ENCODE measurements at places on chromosomes 13 and 19.

DNA sequence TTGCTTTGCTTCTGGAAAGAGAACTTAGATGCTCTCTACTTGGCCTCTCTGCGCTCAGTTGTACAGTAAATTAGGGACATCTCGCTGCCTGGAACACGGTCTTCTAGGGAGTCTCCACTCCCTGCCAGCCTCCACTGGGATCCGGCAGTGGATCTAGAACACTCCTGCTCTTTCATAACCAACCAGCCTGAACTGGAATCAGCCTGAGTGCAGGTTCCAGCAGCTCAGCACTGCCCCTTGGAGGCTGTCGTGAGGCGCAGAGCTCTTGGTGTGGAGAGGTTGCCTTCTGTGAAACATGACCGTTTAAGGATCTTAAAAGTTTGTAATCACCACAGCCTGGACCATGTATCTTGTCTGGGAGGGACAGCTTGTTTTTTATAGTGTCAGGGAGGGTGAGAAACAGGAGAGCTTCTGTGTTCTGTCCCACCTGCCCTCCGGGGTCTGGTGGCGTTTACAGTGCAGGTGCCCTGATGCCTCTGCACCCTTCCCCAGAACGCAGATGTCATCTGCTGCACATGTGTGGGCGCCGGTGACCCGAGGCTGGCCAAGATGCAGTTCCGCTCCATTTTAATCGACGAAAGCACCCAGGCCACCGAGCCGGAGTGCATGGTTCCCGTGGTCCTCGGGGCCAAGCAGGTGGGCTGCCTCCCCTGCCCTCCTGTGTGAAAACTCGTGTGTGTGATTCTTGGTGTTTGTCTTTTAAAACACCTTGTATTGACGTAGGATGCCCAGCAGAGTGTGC, 24.8 kb downstream of the UPF1 start:
- DNase-seq, result no peak

DNA sequence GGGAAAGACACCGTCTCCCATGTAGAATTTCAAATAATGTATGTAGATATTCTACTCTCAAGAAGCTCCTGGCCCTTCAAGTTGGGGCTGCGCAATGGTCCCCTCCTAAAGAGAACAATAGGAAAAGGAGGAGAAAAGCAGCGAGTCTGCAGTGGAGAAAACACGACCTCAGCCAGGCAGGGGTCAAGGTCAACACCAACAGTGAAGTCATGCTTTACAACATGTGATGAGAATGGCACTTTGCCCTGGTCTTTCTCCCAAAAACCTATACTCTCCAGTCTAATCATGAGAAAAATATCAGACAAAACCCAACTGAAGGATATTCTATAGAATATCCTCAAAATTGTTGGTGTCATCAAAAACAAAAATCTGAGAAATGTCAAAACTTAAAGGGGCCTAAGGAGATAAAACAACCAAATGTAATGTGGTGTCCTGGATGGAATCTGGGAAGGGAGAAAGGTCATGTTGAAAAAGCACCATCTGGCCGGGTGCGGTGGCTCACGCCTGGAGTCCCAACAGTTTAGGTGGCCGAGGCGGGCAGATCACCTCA, 101.0 kb downstream of the SPACA7 start:
- no peak for DNase-seq

DNA sequence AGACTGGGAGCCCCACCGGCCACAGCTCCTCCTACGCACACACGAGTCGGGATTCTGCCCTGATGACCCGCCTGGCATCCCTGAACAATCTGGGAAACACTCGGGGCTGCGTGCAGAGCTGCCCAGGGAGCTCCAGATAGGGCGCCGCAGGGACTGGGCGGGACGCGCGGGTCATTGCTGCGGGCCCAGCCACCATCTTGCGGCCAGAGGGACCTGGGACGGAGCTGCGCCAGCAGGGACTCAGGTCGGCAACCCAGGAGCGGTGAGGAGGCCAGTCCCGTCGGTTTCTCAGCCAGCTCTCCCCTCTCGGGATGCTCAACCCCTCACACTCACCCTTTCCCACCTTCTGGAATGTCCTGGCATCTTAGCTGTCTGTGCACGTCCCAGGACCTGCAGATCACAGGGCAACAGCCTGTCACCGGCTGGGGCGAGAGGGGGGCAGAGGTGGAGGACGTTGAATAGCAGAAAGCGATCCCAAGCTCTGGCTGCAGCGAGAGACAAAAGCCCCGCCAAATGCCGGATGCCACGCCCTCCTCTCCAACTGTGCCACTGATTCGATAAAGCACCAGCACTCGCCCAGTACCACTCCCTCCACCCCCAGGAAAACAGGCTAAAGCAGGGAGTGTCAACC, 20.4 kb upstream of the ZNF91 start:
- DNase-seq, result no peak

DNA sequence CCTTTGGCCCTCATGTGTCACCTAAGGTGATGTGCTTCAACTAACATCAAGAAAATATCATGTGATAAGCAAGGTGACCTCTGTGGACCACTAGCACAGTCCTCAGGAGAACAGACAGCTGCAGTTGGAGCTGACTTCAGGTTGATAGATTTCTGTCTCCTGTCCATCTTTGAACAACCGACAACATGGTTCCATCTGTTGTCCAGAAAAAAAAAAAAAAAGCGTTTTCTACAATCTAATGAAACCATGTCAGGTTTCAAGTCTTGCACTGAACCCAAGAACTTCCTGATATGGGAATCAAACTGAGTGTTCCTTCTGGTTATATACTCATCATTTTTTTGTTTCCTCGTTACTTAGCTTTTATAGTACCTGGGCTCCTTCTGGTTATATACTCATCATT, 75.7 kb downstream of the LHFPL6 start:
- no peak for DNase-seq
